Psoas muscle (tissue), 8 donors: ENCODE measurements at places on chromosomes 6 and 20. TPM values are rescaled to one million over a fixed set of nuclear protein-coding genes. Genes with fewer than 3 reads are reported as not detected.

GRCh38 chr6:4021854-4022695, 56.9 kb downstream of the FAM217A start:
- DNase-seq: no peak

- DNase-seq: no peak
Measured at GRCh38 chr20:13291157-13291556, 70.1 kb downstream of the ISM1 start.

DNA sequence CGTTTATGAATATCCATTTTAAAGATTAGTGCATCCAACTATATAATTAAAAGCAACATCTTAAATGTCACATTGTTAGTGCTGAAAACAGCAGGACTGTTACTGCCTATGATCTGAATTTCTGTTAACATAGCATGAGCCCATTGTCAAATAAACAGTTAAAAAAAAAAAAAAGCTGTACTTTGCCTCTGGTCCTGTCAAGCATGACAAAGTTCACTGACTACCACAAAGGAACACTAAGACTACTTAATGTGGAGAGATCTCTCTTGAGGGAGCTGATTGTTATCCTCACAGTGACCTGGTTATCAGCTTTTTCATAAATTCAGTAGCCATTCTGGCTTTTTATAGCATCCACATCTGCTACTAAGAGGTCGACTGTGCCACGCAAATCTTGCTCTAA, 228.1 kb downstream of the TMEM200A start:
- DNase-seq: no peak

Gene RRP36
- total RNA-seq: 42.7 TPM

- DNase-seq: no peak
Measured at GRCh38 chr20:60213126-60213893, 255.1 kb downstream of the CDH26 start.

GRCh38 chr6:138533667-138534066, 34.4 kb upstream of the NHSL1 start:
- DNase-seq: no peak
